CD8-positive, alpha-beta memory T cell (primary cell): ENCODE measurements at places on chromosomes 7 and 10.

DNA sequence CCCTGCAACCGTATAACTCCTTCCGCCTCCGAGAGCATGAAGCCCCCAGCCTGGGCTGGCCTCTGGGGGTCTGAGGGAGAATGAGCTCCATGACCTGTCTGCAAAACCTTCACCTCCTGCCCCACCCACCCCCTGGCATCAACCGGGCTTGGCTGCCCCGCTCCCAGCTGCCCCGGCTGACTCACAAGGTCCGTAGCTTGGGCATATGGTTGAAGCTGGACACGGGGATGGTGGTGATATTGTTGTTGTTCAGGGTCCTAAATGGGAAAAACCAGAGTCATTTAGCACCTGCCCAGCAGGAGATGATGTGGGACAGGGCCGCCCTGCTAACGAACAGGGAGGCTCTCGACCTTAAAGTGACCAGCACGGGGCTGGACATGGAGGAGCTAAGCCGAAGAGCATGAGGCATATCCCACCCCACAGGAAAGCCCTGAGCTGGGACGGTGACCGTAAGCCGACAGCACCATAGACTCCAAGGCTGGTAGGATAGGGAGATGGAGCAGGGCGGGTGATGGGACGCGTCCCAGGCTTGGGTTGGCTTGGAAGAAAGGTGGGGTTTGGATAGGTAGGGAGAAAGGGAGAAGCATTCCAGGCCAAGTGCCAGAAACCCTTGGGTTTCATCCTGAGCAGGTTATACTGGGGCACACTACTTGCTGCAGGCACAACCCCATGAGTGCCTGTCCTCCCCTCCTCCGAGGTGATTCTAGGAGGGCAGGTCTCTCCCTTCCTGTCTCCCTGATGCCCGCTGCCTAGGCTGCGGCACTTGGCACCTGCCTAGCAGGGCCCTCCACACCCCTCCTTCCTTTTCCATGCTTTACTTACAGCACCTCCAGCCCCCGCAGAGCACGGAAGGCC, 121.5 kb downstream of the SLIT1 start:
- H3K4me1 ChIP-seq = no peaks in the 10 kb centered on the region
- no peaks in the 10 kb centered on the region for H3K27me3 ChIP-seq
- no peaks in the 10 kb centered on the region for H3K36me3 ChIP-seq
- H3K27ac ChIP-seq = no peak overlapping the region

DNA sequence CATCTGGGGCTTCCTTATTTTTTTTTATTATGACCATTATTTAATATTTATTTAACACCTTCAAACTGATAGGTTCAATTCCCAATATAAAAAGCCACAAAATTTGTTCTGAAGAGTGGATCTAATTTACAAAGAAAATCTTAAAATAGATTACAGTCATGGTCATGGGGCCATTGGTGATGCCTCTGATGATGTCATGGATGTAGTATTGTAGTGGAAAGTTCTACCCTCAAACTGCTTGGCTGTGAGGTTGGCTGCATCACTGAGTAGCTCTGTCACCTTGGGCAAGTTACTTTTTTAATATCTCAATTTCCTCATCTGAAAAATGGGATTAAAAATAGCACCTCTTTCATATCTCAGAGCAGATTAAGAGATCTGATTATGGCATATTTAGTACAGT, 128.5 kb downstream of the DKK1 start:
- no peak for DNase-seq
- H3K27ac ChIP-seq = no peak overlapping the region
- H3K36me3 ChIP-seq = no peaks in the 10 kb centered on the region
- H3K4me3 ChIP-seq = no peak overlapping the region
- H3K27me3 ChIP-seq = no peaks in the 10 kb centered on the region

- no peaks in the 10 kb centered on the region for H3K36me3 ChIP-seq
- no peaks in the 10 kb centered on the region for H3K4me1 ChIP-seq
- DNase-seq = no peak
Observed at GRCh38 chr7:29613100-29613499, 49.5 kb downstream of the PRR15 start.

DNA sequence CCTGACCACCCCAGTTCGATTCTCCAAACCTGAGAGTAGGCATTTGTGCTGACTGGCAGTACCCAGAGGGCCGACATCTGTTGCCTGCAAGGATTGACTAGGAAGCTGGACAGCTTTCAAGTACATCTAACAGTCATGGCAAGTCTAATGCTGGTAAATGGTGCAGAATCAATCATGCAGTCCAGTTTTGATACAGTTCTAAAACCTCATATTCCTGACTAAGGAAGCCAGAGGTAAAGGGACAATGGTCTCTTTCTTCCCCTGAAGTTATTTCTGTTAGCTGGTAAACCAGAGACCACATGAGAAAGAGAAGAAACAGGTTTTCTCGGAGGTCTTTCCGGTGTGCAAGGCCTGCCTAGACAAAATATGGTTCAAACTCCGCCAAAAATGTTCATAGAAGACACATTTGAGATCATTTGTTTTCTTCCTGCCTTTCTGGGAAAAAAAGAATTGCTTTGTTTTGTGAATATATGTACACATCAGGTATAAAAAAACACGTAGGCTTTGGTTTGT, 97.1 kb downstream of the WDR37 start:
- no peak for DNase-seq
- H3K36me3 ChIP-seq = no peaks in the 10 kb centered on the region
- no peaks in the 10 kb centered on the region for H3K27me3 ChIP-seq
- H3K27ac ChIP-seq = no peak overlapping the region
- no peak overlapping the region for H3K4me3 ChIP-seq

DNA sequence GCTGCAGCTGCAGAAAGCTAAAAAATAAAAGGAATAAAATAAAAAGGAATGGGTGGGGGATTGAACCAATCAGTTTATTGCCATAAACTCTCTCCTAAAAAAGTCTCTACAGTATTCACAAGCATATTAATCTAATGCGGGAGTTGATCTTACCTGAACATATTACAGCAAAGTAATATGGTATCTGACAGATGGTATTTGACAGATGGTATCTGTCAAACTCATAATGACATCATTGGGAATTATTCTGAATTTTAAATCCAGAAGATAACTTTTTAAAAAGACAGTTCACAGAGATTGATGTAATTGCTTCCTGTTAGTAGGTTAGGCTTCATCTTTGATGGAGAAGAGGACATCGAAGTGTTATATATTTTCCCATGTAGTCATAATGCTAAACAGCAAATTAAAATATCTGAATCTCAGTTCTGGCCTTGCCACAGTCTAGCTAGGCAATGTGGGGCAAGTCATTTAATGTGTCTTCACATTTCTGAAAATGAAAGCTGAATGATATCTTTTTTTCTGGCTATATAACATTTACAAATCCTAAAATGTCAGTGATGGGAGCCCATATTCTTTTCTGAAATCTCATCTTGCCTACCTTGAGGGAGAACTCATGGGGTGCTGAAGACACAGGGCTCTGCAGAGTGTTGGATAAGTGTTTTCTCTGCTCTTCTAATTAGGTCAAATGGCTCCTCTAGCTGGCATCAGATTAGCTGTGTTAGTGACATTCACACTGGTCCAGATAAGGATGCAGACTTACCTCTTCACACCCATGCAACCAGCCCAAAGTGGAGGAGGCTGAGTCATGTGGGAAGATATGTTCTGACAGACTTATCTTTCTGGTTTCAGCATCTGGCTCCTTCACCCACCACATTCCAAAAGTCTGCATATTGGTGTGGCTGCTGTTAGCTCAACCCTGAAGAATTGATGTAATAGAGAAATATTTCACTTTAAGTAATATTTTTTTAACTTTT, 2.1 kb upstream of the LIPM start:
- H3K36me3 ChIP-seq = no peaks in the 10 kb centered on the region
- H3K27me3 ChIP-seq = no peaks in the 10 kb centered on the region
- H3K4me1 ChIP-seq = no peaks in the 10 kb centered on the region
- no peak for DNase-seq
- no peak overlapping the region for H3K27ac ChIP-seq
- no peak overlapping the region for H3K4me3 ChIP-seq

- H3K36me3 ChIP-seq = no peaks in the 10 kb centered on the region
- no peak for DNase-seq
- H3K4me1 ChIP-seq = no peaks in the 10 kb centered on the region
- H3K27ac ChIP-seq = no peak overlapping the region
- no peaks in the 10 kb centered on the region for H3K27me3 ChIP-seq
- H3K4me3 ChIP-seq = no peak overlapping the region
Observed at GRCh38 chr10:76138286-76138685, 706.9 kb downstream of the LRMDA start.

GRCh38 chr7:1666317-1666822, 3.7 kb upstream of the ELFN1 start:
- no peaks in the 10 kb centered on the region for H3K36me3 ChIP-seq
- H3K4me1 ChIP-seq = no peaks in the 10 kb centered on the region

GRCh38 chr7:28190077-28190710, 9.6 kb upstream of the JAZF1 start:
- no peak overlapping the region for H3K27ac ChIP-seq
- no peaks in the 10 kb centered on the region for H3K36me3 ChIP-seq
- no peaks in the 10 kb centered on the region for H3K27me3 ChIP-seq
- no peak for DNase-seq
- H3K4me3 ChIP-seq = no peak overlapping the region

- peaks cover 9% of the 10 kb centered on the region for H3K4me1 ChIP-seq
- no peak overlapping the region for H3K4me3 ChIP-seq
- no peak for DNase-seq
- H3K27ac ChIP-seq = no peak overlapping the region
- H3K36me3 ChIP-seq = no peaks in the 10 kb centered on the region
Observed at GRCh38 chr10:96700374-96701099, 19.8 kb downstream of the PIK3AP1 start.

GRCh38 chr10:89633484-89633883, 11.6 kb downstream of the PANK1 start:
- H3K4me1 ChIP-seq = no peaks in the 10 kb centered on the region
- DNase-seq = no peak
- no peaks in the 10 kb centered on the region for H3K27me3 ChIP-seq
- H3K36me3 ChIP-seq = no peaks in the 10 kb centered on the region

DNA sequence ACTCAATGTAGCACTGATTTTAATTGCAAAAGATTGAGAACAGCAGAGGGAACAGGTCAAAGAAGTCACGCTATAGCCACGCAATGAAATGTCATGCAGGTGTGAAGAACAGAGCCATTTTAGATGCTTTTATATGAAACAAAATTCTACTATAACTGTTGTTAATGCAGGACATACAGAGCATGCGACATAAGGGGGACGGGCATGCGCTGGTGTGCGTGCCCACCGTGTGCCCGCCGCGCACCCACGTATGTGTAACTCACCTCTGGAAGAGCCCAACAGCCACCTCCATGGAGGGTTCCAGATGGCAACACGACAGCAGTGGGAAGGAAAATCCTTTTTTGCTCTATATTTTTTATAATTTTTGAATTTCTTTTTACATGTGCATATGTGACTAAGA, 410.0 kb upstream of the RNF32 start:
- H3K4me3 ChIP-seq = no peak overlapping the region
- no peaks in the 10 kb centered on the region for H3K36me3 ChIP-seq
- H3K4me1 ChIP-seq = no peaks in the 10 kb centered on the region
- DNase-seq = no peak

DNA sequence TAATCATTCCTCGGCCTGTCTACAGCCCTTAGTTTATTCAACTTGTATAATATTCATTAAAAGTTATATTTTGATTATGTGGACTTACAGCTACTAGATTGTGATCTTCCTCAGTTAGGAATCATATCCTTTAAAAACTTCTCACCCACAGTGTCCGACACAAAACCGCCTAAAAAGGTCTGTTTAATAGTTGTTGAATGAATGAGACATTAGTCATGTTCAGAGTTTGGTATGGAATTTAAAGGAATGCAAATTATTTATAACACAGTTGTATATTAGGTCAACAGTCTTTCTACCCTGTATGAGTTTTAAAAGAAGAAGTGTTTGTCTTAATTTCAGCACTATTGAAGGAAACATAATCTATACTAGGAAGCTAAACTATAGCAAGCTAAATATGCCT, 390.0 kb downstream of the ARL4A start:
- no peaks in the 10 kb centered on the region for H3K27me3 ChIP-seq
- no peak overlapping the region for H3K27ac ChIP-seq
- H3K36me3 ChIP-seq = no peaks in the 10 kb centered on the region
- no peaks in the 10 kb centered on the region for H3K4me1 ChIP-seq
- DNase-seq = no peak

DNA sequence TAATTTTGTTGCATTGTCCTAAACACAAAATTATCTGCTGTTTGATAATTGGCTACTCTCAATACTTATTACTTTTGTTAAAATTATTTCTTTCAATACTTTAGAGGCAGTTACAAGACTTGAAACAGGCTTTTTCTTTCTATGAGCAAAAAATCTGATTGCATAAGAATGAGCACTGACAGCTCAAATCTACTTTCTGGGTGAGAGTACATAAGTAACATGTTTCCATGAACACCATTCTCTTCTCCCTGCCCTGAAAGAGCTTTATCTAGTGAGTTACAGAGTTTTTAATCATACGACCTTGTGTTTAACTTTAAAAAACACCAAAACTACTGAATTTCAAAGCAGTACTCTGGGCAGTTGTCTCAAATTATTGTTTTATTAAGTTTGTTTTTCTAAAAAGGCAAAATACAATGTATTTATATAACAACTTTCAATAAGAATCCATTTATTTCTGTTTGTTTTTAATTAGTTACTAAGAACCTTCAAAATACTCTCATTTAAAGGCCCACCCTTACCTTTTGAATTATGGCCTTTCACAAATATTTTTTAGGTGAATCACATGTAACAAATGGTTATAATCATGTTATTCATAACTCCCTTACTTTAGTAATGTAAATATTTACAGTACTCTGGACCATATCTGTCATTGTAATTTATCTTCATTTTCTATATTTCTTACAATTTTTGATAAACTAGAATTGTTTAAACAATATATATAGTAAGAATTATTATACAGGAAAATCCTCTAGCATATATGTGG, 23.0 kb upstream of the TFAM start:
- no peak for DNase-seq
- H3K27ac ChIP-seq = no peak overlapping the region
- peaks cover 11% of the 10 kb centered on the region for H3K4me1 ChIP-seq
- H3K4me3 ChIP-seq = no peak overlapping the region

DNA sequence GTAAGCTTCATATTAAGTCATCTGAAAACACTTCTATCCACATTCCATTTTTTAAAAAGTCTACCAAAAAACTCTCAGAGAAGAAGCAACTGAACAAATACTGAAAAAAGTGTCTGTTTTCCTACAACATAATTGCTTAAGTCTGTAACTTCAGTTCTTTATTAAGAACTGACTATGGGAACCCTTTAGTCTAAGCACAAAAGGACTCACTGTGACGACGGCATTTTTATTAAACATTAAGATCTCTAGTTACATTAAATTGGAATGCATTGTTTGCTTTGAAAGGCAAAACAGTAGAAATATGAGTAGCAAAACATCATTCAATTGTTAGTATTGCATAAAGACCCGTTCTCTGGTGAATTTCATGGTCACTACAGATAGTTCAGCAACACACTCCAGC, 5.8 kb upstream of the FAM3C start:
- no peaks in the 10 kb centered on the region for H3K36me3 ChIP-seq
- no peak overlapping the region for H3K4me3 ChIP-seq
- no peak for DNase-seq
- H3K27me3 ChIP-seq = no peaks in the 10 kb centered on the region
- no peaks in the 10 kb centered on the region for H3K4me1 ChIP-seq

GRCh38 chr10:110845756-110846620, 25.7 kb upstream of the PDCD4 start:
- no peaks in the 10 kb centered on the region for H3K27me3 ChIP-seq
- no peak overlapping the region for H3K4me3 ChIP-seq
- no peak overlapping the region for H3K27ac ChIP-seq
- DNase-seq = no peak
